Stimulated activated CD8-positive, alpha-beta memory T cell treated with anti-CD3 and anti-CD28 coated beads, Interleukin-7, amount 100 ng/mL, for 1 hour (primary cell): ENCODE measurements at places on chromosomes 12 and 14.

DNA sequence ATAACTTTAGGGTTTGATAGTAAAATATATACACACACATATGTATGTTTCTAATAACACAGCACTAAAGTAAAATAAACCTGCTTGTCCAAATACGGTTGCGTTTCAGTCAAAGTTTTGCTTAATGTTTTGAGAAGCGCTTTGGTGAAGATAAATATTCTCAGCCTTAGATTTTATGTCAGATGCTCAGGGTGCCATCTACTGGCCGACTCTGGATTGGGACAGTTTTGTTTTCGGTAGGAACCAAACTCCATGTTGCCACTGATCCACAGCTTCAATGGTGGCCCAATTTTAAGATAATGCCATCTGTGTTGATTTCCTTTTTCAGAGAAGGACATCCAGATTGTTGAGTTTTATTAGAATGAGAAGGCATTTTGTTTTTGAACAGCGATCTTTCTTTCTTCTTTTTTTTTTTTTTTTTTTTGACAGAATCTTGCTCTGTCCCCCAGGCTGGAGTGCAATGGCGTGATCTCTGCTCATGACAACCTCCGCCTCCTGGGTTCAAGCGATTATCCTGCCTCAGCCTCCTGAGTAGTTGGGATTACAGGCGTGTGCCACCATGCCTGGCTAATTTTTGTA, 43.1 kb downstream of the LLPH start:
- peak; percentile 19 for DNase-seq

DNA sequence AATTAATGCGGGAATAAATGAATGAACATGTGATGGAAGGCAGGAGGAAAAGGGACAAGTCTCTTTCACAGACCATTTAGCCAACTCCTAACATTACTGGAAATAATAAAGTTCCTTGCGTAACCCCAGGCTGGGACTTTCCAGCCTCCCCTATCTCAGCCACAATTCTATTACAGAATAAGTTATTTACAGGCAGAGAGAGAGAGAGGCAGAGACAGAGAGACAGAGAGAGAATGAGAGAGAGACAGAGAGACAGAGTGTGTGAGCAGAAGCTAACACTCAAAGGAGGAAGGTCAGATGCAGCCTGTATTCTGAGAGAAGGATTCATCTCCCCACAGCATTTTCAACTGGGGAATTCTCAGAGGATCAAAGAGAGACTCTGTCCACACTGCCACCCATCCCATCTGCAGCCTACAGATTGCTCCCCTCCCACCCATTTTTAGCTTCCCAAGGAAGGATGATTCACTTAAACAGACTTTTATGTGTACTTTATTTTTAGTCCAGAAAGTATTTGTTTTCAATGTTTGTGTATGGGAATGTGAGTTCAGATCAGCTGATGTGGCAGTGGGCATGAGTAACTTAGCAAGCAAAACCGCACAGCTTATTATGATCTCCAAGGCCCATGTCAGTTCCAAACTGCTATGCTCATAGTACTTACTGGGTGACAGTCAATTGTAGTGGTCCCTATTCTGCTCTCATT, 165.7 kb downstream of the CAND1 start:
- DNase-seq = no peak

- no peak for DNase-seq
Measured at GRCh38 chr12:123471374-123472068, 13.6 kb downstream of the SNRNP35 start.

DNA sequence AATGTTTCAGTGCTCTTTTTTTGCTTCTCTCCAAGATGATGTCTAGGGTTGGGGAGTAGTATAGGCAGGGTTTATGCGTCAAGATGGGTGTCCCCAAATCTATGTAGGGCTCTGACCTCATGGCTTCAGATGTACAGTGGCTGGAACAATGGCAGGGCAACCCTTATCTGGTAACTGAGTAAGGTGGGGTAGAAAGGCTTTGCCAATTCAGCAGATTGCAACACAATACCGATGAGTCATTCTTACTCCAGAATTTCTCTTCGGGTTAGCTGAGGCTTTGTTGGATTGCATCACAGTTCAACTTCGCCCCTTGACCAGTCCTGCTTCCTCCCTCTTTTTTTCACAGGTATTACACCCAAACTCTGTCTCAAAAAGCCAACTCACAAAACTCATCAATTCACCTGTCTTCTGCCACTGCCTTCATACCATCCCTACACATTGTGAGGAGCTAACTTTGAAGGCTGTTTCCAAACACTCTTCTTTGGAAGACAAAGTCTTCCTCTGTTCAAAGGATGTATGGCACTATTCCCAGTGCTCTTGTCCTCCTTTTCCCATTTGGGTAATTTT, 190.2 kb upstream of the CNOT2 start:
- DNase-seq = no peak

GRCh38 chr12:12898911-12899511, 7.6 kb downstream of the GPRC5A start:
- no peak for DNase-seq

DNA sequence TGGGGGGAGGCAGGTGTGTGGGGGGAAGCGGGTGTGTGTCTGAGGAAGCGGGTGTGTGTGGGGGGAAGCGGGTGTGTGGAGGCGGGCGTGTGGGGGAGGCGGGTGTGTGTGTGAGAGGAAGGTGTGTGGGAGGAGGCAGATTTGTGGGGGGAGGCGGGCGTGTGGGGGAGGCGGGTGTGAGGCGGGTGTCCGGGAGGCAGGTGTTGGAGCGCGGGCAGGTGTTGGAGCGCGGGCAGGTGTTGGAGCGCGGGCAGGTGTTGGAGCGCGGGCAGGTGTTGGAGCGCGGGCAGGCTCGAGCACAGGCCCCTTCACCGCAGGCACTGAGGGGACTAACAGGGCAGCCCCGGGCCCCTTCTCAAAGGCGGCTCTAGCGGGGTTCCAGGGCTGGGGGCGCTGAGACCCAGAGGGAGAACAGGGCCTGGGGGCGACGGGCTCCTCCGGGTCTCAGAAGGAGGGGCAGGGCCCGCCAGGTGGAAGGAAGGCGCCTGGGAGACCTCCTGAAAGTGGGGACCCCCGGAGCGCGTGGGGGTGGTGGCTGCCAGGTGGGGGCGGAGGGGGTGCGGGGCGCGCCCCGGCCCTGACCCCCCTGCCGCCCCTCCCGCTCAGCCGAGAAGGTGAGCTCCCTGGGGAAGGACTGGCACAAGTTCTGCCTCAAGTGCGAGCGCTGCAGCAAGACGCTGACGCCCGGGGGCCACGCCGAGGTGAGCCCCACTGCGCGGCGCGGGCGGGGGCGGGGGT, 3.2 kb downstream of the CRIP2 start:
- no peak for DNase-seq

DNA sequence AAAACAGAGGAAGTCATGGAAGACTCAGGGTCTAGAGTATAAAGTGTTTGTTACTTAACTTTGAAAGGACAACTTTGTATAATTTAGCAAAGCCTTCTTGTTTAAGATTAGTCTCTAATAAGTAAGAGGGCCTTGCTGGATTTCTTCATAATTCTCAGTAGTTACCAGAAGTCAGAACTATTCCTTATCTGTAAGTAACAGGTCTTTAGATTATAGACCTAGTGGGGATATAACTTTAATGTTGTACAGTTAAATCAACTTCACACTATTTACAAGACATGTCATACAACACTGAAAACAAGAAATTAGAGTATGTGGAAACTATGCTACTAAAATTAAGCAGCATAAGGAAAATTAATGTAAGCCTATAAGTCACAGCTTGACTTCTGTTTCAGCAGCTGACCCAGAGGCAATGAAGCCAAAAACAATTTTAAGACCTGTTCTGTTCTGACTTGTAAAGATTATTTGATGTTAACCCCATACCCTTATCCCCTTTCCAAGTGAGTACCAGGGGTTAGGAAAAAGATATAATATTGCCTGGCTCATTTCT, 398.3 kb downstream of the RAD51B start:
- no peak for DNase-seq

DNA sequence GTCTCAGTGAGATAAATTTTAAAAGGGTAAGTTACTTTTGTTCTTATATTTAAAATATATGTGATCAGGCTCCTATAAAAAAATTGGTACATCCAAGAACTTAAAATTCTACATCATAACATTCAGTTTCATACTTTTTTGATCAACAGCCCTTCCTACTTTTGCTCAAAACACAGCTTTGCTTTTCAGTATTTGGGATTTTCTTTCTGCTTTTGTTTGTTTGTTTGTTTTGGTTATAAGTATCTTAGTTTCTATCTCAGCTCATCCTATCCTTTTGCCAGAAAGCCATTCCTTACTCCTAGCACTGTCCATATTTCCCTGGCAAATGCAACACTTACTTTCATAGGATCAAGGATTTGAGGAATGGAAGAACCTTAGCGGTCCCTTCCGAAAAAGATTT, 4.7 kb upstream of the PCED1B start:
- no peak for DNase-seq

DNA sequence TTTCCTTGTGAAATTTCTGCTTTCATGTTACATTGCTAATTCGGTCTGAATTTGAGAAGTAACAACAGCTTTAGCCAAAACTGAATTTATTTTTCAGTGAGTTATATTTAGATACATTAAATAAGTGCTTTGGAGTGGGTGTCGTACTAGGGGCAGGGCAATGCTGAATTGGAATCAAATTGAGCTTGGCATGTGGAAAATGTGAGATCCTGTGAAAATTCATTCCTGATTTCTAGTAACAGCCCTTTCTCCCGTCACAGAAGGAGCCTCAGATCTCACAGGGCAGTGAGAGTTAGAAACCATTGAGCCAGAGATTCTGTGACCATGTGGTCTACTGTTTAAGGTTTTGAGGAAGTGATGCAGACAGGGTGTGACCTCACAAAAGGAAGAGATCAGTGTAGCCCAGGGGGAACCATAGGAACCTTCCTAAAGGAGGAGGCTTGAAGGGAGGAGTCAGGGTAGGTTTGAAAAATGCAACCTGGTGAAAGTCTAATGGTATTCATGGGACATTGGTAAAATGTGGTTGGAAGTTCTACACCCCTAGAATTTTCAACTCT, 1136.8 kb downstream of the AACS start:
- DNase-seq = no peak

DNA sequence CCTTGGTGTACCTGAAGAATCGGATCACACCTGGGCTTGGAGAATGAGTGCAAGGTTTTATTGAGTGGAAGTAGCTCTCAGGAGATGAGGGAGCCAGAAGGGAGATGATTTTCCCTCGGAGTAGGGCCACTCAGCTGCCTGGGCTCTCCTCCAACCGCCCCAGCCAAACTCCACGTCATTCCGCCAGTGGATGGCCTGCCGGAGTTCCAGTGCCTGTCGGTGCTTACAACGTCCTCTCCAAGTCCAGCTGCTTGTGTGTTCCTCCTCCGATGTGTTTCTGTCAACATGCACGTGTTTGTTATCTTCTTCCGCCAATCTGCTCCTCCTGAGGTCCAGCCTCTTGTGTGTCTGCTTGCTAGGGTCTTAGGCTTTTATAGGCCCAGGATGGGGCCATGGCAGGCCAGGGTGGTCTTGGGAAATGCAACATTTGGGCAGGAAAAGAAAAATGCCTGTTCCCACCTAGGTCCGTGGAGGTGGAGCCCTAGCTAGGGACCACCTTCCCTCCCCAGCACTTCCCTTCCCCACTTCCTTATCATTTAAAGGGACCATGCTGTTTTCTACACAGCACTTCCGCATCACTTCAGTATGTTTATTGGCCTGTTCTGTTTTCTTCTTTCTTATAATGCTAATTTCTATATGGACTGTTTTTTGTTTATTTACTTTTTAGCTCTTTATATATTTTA, 343.2 kb downstream of the PDZRN4 start:
- no peak for DNase-seq

GRCh38 chr12:56593909-56594621, 36.1 kb downstream of the BAZ2A start:
- peak; percentile 35 for DNase-seq

GRCh38 chr14:50057331-50057730, 59.0 kb downstream of the VCPKMT start:
- no peak for DNase-seq

- no peak for DNase-seq
Measured at GRCh38 chr12:106304001-106304421, 1.5 kb downstream of the TCP11L2 start.

GRCh38 chr12:121712190-121712460, 427 bp upstream of the TMEM120B start:
- no peak for DNase-seq

DNA sequence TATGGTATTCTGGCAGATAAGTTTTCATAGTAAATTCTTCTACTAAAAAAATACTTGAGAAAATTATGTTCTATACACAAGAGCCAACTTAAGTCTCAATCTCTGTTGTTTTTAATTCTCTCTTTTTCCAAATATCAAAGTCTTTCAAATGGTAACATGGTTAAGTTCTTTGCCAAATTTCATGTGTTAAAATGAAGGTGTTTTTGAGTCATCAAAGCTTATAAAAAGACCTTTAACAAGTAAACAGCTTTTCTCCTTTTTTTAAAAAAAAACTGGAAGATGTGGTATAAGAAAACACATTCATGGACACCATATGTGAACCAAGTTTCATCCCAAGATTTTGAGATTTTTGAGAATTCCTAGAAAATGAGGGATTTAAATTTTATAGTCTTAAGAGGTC, 111.3 kb downstream of the FOXG1 start:
- no peak for DNase-seq

GRCh38 chr14:89507521-89507920, 90.5 kb upstream of the FOXN3 start:
- DNase-seq = no peak

- DNase-seq = no peak
Measured at GRCh38 chr12:79378496-79378895, 312.3 kb downstream of the PAWR start.

GRCh38 chr12:30500532-30500931, 195.1 kb downstream of the IPO8 start:
- no peak for DNase-seq

GRCh38 chr12:48796976-48797375, 8.1 kb upstream of the ADCY6 start:
- no peak for DNase-seq

DNA sequence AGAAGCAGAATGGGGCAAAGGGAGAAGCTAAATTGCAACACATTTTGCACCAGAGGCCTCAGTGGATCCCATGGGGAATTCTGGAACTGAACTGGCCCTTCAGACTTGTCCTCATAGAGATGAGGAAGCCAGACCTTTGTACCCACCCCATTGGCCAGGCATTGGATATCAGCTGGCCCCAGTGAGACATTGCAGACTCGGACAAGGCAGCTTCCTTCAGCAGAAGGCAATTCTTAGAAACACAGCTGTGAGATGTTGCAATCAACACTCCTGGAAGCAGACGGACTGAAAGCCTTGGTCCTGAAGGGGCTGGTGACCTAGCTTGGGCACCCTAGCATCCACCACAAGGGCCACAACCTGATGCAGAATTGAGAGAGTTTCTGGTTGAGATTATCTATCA, 218.1 kb downstream of the MSRB3 start:
- no peak for DNase-seq
